ENCODE measurements at places on chromosomes 1 and 21.

DNA sequence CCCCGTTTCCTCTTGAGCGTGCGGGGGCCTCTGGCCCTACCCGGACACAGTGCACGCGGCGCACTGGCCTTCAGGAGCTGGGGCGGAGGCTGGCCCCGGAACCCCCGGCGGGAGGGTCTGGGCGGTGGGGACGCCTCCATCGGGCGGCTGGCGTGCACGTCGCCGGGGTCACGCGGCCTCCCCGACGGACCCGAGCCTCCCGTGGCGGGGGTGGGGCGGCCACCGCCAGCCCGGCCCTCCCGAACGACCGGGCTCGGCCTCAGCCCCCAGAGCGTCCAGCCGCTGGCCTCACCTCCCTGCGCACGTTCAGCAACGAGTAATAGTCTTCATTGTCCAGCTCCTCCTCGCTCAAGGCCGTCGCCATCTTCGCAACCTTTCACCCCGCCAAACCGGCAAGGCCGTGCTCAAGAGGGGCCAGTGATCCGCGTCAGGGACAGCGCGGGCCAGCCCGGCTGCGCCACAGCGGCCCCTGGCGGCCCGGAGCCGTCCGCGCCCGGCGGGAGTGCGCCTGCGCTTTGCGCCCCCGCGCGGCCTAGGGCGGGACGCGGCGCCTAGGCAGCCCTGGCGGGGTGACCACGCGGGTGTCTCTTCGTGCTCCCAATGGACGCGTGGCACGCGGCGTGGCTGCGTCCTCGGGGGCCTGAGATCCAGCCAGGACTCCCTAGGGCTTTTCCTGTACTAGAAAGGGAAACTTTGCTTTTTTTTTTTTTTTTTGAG is at the start of gene DNAJC11:
DNAJC11 (minus strand) TSS at position 380 of the 717 bp plus-strand sequence; CDS start at position 364, 16 bp downstream.
- peak; percentile 93 for DNase-seq

- no peak for DNase-seq
Observed at GRCh38 chr1:78743626-78744025, 94.0 kb downstream of the IFI44 start.

DNA sequence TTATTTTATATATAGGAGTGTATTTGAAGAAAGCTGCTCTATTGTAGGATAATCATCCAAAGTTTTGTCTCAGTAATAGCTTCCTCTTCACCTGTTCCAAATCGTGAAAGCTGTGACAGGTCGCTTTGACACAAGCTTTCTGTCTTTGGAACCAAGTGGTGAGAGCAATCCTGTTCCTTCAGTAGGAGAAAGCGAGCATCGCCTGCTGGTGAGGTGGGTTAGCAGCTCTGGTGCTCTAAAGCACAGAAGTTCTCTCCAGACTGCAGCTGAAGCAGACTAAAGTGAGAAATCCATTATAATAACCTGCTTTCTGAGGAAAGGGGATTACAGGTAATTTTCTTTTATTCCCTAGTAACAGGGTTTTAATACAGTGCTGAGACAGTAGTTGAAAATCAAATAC is 803.8 kb downstream of the ADGRL2 start:
- no peak for DNase-seq

DNA sequence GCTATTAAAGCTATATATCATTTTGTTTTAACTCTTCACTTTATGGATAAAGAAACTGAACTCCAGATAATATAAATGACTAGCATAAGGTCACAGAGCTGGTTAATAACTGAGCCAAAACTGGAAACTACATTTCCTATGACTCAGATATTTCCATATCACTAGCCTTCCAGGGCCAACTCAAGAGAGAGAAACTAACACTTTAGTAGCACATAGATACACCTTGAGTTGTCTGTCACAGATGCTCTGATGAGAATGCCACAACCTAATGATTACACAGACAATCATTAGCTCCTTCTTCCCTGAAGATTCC is 40.7 kb downstream of the NME7 start:
- no peak for DNase-seq

DNA sequence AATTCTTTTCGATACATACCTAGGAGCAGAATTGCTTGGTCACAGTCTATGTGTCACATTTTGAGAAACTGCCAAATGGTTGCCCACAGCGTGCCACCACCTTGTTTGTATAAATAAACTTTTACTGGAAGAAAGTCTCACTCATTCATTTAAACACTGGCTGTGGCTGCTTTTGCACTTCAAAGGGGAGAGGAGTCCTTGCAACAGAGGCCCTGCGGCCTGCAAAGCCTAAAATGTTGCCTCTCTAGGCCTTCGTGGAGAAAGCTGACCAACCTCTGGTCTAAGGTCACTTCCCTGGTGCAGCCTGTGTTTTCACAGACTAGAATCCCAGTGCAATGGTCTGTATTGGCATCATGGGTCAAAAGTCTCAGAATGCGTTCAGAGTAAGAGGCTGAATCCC is 8.3 kb downstream of the RIPK4 start:
- no peak for DNase-seq

DNA sequence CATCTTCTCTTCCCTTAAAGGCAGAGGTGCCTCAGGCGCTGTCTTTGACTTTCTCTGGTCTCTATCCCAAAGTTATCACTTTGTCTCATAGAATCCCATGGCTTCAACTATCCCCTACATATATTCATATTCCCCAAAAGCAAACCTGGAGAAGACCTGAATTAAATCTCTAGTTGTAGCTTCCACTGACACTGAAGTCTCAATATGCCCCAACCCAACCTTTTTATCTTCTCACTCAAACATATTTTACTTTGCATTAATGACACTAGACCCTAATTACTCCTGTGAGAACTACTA is 354.5 kb upstream of the DUSP10 start:
- no peak for DNase-seq

DNA sequence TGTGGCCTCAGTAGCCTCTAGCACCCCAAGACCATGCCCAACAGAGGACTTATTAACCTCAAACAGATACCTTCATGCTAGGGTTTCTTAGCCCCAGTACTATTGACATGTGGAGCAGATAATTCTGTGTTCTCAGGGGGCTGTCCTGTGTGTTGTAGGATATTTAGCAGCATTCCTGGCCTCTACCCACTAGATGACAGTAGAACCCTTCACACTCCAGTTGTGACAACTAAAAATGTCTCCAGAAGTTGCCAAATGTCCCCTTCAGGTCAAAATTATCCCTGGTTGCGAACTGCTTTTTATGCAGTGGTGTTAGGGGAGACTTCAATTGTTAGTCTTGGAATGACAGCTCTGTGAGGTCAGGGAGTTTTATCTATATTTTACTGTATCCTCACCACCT is 8.1 kb downstream of the KAZN start:
- DNase-seq, result no peak

DNA sequence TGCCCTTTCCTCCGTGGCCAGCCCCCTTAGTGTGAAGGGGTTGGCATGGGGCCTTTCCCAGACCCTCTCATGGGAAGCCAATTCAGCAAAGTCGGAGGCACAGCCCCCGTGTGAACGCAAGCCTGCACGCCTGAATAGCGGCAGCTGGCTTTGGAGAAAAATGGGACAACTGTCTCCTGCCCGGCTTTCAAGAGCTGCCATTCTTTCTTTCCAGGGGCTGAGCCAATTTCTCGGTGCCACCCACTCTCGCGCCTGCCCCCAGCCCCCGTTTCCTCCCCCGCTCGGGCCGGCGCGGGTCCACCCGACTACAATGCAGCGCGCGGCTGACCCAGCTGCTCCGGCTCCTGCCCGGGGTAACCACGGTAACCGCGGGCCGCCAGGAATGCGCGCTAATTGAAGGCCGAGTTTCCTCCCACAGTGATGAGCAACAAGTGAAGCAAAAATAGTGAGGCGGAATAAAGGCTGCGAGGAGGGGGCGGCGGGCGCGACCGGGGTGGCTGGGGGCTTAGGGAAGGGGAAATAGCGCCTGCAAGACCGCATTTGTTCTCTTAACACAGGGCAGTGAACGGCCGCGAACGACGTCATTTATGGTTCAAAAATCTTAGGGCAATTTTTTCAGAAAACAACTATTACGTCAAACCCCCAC is 27.8 kb downstream of the ILDR2 start:
- DNase-seq, result peak; percentile 29

DNA sequence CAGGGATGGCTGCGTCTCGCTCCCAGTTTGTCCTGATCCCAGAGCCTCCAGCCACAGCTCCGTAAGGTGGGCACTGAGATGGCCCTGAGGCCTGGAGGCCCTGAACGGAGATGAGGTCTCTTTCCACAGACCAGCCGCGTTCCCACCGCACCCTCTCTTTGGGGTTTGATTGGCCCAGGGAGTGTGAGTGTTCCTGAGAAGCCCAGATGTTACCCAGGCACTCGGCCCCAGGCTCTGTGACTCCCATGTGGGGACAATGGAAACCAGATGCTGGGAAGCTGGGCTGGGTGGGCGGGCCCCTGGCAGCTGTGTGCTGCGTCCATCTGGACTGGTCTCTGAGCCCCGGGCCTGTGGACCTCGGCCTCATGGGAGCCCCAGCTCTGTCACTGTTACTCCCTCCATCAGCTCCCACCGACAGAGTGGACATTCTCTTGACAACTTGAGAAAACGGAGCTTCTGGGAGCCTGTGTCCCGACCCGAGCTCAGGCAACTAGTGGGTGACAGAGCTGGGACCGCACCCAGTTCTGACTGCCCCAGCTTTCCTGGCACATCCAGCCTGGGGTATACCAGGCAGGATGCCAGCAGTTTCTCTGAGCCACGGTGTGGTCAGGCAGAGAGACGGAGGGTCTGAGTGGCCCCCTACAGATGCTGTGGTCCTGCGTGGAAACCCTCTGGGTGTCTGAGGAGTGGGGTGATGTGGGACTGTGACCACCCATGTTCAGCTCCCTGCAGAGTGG is 9.8 kb upstream of the COL6A1 start:
- DNase-seq, result no peak

GRCh38 chr1:208219659-208220282 is 24.4 kb downstream of the PLXNA2 start:
- DNase-seq, result no peak

DNA sequence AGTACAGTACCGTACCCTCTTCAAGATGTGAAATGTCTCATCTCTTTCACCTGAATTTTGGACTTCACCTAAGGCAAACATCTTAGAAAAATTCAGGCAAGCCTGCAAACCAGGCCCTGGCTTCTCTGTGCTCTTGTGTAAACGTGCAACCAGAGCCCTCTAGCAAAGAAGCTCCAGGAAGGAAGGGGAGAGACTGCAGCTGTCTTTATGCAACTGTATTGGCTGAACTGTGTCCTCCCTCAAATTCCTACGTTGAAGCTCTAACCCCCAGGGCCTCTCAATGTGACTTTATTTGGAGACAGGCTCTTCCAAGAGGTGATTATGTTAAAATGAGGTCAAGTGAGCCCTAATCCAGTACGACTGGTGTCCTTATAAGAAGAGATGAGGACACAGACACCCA is 60.3 kb downstream of the SLC45A1 start:
- DNase-seq, result no peak

- DNase-seq, result no peak
Observed at GRCh38 chr1:16326833-16327404, 25.4 kb downstream of the FBXO42 start.

DNA sequence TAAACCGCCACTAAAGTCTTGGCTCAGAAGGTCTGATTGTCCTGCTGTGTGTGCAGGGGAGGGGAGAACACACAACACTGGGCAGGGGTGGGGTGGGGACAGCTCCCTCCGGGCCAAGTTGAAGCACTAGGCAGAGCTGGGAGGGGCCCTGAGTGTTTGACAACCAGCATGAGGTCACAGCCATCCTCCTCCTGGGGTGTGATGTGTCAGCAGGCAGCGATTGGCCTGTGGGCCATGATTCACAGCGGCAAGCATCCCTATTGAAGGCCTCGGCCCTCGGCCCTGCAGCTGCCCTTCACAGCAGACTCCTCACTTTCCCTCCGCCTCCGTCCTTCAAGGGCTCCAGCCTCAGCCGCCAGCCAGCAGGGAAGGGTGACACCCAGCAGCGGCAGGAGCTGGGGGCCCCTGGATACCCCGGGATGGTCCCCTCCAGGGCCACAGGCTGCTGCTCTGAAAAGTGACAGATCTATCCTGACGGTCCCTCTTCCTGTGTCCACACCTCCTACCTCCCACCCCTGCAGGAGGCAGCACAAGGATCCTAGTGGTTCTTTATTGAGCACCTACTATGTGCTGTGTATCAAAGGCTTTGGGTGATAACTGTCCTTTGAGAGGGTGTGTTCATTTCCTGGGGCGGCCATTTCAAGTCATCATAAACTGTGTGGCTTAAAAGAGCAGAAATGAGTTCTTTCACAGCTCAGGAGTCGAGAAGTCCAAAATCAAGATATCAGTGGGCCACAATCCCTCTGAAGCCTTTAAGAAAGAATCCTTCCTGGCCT is 66.0 kb upstream of the SLC25A33 start:
- DNase-seq, result no peak

DNA sequence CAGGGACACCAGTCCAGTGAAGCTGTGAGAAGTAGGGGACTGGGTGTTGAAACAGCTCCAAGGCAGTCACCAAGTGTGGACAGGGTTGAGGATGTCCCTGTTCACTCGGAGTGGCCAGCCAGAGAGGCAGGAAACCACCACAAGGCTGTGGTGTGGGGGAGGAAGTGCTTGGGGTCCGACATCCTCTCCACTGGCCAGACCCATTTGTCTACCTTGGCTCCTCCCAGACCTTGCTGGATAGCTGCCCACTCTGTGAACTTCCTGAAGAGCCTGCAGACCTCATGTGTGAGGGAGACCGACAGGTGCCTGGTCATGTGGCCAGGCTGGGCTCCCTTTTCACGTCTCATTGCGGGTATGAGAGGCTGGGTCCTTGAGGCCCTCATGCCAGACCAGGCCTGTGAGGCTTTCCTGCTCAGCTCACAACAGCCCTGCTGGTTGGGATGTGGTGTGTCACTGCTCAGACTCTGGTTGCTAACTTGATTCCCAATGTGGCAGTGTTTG is 21.8 kb downstream of the CYP4B1 start:
- DNase-seq, result no peak

GRCh38 chr1:172473302-172473701 is 29.4 kb upstream of the PIGC start:
- DNase-seq, result no peak

DNA sequence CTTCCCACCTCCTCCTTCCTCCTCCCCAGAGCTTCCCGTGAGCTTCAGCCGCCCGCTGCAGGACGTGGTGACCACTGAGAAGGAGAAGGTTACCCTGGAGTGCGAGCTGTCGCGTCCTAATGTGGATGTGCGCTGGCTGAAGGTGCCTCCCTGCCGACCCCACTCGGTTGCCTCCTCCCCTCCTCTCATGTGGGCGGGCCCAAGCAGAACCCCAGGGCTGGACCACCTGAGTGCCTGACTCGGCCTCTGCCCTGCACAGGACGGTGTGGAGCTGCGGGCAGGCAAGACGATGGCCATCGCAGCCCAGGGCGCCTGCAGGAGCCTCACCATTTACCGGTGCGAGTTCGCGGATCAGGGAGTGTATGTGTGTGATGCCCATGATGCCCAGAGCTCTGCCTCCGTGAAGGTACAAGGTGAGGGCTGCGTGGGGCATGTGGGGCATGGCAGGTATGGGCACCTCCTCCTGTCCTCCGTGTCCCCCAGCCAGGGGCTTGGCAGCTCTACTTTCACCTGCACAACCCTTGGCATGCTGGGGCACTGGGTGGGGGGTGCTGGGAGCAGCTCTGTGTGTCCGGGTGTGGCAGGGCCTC is 69.2 kb downstream of the OBSCN start:
- DNase-seq, result no peak

Measured in GM12892 (cell line).